ENCODE measurements at places on chromosomes 5 and 9.

GRCh38 chr5:179268966-179269693 lies 76.1 kb downstream of the ADAMTS2 start:
- no peak for DNase-seq

DNA sequence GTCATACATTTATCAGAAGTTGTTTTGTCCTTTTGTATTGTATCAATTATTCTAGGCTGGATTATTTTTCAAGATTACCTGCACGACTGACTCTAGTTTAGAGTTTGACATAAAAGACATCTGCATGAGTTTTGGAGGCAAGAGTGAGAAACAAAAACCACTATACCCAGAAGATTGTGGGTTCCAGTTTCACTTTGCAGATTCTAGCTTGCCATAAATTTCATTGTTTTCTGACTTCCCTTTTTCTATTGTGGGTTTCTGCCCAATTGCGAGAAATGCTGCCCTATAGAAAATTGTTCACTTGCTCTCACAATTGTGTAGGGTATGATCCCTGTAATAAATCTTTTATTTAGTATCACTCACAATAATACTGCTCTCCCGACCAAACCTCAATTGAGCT lies 1043.4 kb upstream of the CDH10 start:
- no peak for DNase-seq

DNA sequence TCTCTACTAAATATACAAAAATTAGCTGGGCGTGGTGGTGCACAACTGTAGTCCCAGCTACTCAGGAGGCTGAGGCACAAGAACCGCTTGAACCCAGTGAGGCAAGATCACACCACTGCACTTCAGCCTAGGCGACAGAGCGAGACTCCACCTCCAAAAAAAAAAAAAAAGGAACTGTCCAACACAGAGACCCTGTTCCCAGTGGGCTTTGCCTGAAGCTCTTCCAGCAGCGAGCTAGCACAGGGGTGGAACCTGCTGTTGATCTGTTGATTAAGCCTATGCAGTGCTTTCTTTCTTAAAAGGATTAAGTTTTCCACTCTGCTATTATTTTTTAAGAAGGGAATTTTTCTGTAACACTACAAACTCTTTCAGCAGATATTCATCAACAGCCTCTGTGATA lies 171.0 kb upstream of the TUT7 start:
- DNase-seq, result no peak

- DNase-seq, result no peak
Observed at GRCh38 chr9:17793713-17794622, 215.1 kb downstream of the SH3GL2 start.

DNA sequence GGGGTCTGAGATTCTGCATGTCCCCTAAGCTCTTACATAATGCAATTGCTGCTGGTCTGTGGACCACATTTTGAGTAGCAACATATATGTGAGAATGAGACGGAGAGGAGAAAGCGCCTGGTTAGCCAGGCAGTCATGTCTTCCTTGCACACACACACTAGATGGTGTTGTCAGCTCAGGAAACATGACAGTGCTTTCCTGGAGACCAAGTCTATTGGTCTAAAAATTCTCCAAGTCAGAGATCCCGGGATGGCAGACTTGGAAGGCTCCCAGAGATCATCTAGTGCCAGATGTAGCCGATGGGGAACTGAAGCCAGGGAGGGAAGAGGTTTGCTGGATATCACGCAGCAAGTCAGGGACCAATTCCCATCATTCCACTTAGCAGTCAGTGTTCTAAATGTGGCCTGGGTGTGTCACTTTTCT lies 53.4 kb downstream of the GALNT12 start:
- DNase-seq, result peak; percentile 73

DNA sequence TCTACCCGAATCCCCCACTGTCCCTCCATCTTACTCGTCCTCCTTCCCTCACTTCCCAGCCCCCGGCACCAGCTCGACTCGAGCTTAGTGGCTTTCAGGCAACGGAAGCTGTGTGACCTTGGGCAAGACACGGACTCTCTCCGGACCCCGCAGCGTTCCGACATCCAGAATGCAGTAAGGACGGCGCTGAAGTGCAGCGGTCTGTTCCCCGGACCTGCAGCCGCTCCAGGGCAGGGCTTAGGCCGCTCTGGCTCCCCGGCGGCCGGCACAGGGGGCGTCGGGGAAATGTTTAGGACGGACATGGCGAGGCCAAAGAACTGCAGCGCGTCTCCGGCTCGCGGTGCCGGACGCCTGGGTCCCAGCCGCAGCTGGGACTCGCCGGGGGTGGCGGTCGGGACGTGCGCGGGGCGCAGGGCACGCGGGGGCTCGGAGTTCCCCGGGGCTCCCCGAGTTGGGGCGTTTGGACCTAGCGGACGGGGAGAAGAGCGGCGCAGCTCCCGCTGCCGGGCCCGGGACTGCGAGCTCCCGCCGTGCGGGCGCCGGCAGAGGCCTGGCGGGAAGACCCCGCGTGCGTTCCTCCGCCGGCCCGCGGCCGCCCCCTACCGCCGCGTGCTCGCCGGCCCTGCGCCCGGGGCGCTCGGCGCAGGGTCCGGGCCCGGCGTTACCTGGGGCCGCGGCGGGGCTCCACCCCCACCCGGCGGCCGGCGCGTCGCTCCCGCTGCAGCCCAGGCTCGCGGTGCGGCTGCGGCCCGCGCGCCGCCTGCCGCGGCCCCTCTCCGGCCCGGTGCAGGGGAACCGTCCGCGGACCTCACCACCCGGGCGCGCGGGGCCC lies 5.6 kb upstream of the RNF44 start:
- no peak for DNase-seq

DNA sequence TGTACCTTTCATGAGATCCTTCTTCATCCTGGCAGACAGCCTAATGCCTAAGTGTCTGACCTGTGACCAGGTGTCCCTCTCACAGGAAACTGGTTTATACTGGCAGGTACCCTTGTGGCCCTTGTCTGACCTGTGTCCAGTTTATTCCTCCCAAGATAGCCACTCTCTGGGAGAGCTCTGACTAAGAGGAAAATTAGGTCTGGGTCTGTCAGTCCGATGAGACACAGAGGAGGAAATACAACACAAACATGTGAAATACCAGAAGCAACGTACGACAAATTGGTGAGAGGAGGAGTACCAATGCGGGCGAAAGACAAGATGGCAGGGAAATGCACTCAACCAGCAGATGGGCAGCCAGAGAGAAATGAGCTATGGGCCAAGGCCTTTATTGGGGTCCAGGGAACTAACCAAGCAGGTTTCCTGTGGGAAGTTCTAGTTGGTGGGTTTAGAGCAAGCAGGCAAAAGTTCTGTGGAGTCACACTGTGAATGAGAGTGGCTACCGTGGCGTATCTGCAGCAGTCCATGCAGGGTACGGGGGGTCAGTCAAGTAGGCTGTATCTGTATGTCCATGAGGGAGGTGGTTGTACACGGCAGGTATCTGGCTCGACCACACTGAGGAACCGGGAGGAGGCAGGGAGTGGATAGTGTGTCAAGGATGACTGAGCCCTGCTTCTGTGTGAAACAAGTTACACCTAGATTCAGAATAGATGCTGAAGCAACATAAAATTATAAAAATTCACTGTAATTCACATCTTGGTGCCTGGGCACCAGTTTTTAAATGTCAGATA lies 109.0 kb downstream of the MLLT3 start:
- no peak for DNase-seq

DNA sequence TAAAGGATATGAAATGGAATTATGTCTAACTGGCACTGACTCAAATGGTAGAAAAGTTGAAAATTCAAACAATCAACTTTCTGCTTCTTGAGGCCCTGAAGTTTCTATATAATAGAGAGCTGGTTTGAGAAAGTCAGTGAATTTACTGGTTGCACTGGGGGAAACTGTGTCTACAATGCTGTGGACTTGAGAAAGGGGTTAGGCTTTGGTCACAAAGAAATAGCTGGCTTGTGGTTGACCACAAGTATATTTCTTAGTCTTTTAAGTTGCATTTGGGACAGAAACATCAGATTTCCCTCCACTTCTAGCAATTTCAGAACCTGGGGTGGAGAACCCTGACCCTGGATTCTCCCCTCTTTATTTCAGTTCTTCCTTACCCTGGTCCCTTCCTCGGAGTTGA lies 192.6 kb upstream of the ACTBL2 start:
- no peak for DNase-seq

GRCh38 chr9:133320421-133320881 lies 15.5 kb downstream of the SURF6 start:
- DNase-seq, result no peak

DNA sequence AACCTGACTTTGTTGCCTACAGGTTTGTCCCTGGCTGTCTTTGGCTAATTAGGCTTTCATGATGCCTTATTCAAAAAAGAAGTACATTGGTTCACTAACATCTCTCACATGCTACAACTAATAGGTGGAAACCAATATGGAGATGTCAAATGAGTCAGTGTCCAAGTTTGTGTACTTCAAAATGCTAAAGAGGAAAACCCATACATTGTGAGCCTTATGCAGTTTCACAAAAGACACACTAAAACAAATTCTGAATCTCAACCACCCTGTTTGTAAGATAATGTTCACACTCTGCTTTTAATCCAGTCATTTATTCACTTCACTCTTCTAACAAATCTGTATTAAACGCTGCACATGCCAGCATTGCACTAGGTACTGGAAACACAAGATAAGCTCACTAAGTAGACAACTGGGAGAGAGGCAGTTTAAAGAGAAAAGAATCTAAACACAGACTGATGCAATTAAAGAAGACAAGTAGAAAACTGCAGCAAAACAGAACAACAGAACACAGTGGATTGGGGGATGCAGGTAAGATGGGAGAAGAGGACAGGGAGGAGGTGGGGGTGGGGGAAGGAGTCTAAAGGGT lies 104.1 kb downstream of the DROSHA start:
- no peak for DNase-seq

- no peak for DNase-seq
Observed at GRCh38 chr5:118889165-118889564, 99.2 kb downstream of the DTWD2 start.

- DNase-seq, result no peak
Observed at GRCh38 chr5:178213748-178214151, 9.4 kb downstream of the HNRNPAB start.

GRCh38 chr9:81431641-81432040 lies 257.7 kb downstream of the TLE1 start:
- no peak for DNase-seq
